Activated naive CD4-positive, alpha-beta T cell (primary cell): ENCODE measurements at places on chromosomes 6 and 20.

GRCh38 chr20:32565735-32566032 lies 19.4 kb downstream of the NOL4L start:
- no peak for DNase-seq

DNA sequence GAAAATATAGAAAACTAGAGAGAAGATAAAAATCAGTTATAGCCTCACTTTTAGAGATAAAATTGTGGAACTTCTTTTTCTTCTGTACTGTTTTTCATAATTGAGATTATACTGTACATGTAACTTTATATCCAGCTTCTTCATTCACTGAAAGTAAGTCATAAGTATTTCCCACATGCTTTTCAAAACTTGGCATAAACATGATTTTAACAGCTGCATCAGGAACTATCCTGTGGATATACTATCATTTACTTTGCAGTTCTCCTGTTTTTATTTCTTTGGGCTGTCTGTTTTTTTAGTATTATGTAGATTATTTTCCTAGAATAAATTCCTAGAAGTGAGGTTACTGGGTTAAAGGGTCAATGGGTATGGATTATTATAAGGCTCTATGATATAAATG lies 14.8 kb downstream of the DSTN start:
- DNase-seq, result no peak

GRCh38 chr20:9977629-9978028 lies 57.2 kb upstream of the ANKEF1 start:
- no peak for DNase-seq

GRCh38 chr6:16964553-16965499 lies 137.0 kb upstream of the STMND1 start:
- DNase-seq, result peak; percentile 3

GRCh38 chr6:35487658-35488516 lies 9.0 kb downstream of the TEAD3 start:
- no peak for DNase-seq

GRCh38 chr6:44976677-44977641 lies 351.2 kb upstream of the RUNX2 start:
- DNase-seq, result no peak
